Fibroblast of lung (primary cell): ENCODE measurements at places on chromosomes 1 and 21. TPM values are rescaled to one million over a fixed set of nuclear protein-coding genes. Genes with fewer than 3 reads are reported as not detected.
A peak's percentile ranks its signal among the peaks of the same experiment; 100 is the strongest.

ADORA1 gene
- polyA plus RNA-seq: 1.3 and 6.1 TPM in 2 replicates

GRCh38 chr1:227781314-227781930 lies 34.1 kb upstream of the PRSS38 start:
- DNase-seq: no peak

DNA sequence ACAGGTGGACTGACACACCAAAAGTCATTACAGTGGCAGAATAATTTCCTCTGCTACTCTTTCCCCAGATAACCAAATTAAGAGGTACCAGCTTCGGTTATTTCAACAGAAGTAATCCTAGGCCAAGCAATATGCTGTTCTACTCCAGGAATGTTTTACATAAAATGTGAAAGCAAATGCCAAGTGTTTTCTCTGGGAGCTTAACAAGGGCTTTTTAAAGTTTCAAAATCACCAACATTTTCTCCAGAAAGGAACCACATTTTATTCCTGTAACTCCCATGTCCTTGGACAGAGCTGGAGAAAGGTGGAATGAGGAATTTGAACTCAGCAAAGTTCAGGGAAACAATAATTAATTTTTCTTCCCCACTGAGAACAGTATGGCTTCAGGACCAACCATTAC lies 27.2 kb downstream of the CNN3 start:
- DNase-seq: peak; percentile 21

DNA sequence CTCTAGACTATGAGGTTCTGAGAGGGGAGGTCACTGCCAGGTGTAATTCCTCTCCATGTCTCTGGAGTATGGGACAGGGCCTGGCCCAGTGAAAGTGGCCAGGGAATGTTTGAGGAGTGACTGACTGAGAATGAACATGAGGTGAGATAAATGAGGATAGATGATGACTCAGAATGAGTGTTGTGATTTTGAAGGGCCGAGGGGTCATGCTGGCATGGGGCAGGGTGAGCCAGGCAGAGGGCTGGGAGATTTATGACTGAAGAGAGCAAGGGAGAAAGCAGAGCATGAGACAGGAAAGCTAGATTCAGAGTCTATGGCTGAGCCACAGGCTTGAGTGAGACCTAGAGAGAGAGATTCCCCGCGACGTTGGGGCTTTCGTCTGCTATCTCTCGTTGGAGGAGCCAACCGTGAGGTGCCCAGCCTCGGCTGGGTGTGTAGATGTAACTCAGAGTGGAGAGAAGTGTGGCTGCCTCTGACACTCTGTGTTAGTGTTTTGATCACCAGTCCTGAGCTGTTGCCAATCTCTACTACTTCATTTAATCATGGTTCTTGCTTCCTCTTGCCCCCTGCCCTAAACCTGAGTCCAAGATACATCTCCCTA lies 50.1 kb downstream of the FOXD2 start:
- DNase-seq: no peak
